ENCODE measurements at places on chromosomes 6 and 20.

- DNase-seq = no peak
Observed at GRCh38 chr6:13653296-13653695, 38.2 kb downstream of the NOL7 start.

DNA sequence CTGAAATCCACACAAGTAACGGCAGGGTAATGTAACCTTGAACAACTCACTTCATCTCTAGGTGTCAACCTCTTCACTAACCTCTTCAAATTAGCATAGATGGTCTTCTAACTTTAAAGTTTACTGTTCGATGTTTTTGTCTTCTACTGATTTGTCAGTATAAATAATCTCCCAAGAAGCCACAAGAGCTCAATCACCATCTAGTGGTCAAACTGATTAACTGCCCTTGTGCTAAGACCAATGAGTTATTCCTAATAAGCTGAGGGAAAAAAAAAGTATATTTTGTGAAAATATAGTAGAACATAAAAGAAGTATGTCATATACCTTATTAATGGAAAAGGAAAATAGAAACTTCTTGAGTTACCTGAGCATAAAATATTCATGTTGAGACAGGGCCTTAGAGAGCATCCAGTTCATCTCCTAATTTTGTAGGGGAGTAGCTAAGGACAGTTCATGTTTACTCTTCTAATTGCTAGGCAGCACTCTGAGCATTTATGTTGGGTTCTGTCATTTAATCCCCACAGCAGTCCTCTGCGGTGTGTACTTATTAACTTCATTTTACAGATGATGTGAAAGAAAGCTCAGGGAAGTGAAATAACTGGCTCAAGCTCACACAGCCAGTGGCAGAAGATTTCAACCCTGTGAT, 317.1 kb downstream of the ESR1 start:
- DNase-seq = peak; percentile 26

DNA sequence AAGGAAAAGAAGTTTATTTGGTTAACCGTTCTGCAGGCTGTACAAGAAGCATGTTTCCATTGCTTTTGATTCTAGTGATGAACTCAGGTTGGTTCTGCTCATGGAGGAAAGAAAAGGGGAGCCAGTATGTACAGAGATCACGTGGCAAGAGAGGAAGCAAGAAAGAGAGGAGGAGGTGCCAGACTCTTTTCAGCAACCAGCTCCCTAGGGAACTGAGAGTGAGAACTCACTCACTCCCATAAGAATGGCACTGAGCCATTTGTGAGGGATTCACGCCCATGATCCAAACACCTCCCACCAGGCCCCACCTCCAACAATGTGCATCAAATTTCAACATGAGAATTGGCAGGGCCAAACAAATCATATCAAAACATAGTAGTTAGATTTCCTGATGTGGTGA, 649.1 kb downstream of the EPM2A start:
- no peak for DNase-seq

GRCh38 chr6:16204653-16205376, 33.6 kb upstream of the GMPR start:
- DNase-seq = no peak

All from KG1 (cell line).